Natural killer cell treated with Interleukin-12 subunit alpha and Interleukin-12 subunit beta and Interleukin-15 and Interleukin-18, amount 100 ng/mL, for 72 hours (primary cell): ENCODE measurements at places on chromosomes 7 and 10. TPM values are rescaled to one million over a fixed set of nuclear protein-coding genes. Genes with fewer than 3 reads are reported as not detected.

- no peaks in the 10 kb centered on the region for H3K27me3 ChIP-seq
- peaks cover 12% of the 10 kb centered on the region for H3K36me3 ChIP-seq
- peak overlapping the region; percentile 99 for H3K27ac ChIP-seq
Observed at GRCh38 chr7:139361523-139361922, 1.8 kb downstream of the LUC7L2 start.

The GPR15LG gene
- total RNA-seq = not detected

DNA sequence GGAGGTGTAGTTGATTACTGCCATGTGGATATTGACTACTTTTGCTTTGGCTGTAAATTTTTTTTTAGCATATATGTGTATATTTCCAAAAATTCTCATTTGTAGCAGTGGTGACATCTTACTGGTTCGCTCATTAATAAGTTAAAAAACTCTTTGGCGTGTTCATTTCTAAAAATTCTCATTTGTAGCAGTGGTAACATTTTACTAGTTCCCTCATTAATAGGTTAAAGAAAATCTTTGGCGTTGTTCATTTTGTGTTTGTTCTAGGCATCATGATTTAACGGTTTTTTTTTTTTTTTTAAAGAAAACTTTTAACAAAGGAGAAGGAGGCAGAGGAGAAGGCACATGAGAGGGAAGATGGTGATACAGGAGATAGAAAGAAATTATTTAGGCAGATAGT is 45.9 kb upstream of the CACNB2 start:
- H3K36me3 ChIP-seq = no peaks in the 10 kb centered on the region
- no peak overlapping the region for H3K4me3 ChIP-seq
- DNase-seq = no peak
- no peak overlapping the region for H3K27ac ChIP-seq

- no peaks in the 10 kb centered on the region for H3K27me3 ChIP-seq
- peaks cover 39% of the 10 kb centered on the region for H3K4me1 ChIP-seq
- peak overlapping the region; percentile 87 for H3K27ac ChIP-seq
- no peak for DNase-seq
Observed at GRCh38 chr7:7156663-7157062, 25.7 kb upstream of the C1GALT1 start.

GRCh38 chr10:28304032-28304571 is 1.2 kb upstream of the MPP7 start:
- H3K27me3 ChIP-seq = peaks cover 10% of the 10 kb centered on the region
- H3K4me3 ChIP-seq = peak overlapping the region; percentile 95
- no peak overlapping the region for H3K27ac ChIP-seq
- H3K36me3 ChIP-seq = no peaks in the 10 kb centered on the region
- H3K4me1 ChIP-seq = peaks cover 18% of the 10 kb centered on the region

The CYP2E1 gene
- 0.71 TPM for total RNA-seq

The PRLHR gene
- total RNA-seq = not detected

The CCZ1B gene
- 108 TPM for total RNA-seq

DNA sequence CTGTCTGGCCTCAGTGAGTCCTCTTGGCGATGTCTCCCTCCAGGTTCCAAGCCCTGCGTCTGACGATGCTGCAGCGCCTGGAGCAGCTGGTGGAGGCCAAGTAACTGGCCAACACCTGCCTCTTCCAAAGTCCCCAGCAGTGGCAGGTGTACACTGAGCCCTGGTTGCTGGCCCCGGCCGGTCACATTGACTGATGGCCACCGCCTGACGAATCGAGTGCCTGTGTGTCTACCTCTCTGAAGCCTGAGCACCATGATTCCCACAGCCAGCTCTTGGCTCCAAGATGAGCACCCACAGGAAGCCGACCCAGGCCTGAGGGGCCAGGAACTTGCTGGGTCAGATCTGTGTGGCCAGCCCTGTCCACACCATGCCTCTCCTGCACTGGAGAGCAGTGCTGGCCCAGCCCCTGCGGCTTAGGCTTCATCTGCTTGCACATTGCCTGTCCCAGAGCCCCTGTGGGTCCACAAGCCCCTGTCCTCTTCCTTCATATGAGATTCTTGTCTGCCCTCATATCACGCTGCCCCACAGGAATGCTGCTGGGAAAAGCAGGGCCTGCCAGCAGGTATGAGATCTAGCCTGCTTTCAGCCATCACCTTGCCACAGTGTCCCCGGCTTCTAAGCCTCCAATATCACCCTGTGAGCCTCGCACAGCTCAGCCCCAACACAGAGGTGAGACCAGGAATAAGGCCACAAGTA is 7.3 kb upstream of the ZNF22 start:
- H3K36me3 ChIP-seq = no peaks in the 10 kb centered on the region
- H3K27ac ChIP-seq = no peak overlapping the region
- peaks cover 13% of the 10 kb centered on the region for H3K4me1 ChIP-seq
- DNase-seq = no peak

DNA sequence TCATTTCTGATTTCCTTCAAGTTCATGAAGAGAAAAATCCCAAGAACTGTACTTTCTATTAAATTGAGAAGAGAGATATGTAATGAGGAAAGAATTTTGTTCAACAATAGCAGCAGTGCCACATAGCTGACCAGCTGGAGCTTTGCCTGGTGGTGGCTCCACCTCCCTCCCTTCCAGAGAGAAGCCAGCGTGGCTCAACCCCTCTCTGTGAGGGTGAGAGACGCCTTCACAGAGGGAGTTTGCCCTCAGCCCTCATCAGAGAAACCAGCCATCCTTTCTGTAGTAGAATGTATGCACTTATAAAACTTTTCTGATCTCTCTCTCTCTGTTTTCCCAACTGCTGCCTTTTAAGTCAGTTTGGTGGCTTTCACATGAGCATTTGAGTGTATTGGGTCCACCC is 20.5 kb upstream of the COL1A2 start:
- no peaks in the 10 kb centered on the region for H3K36me3 ChIP-seq
- peaks cover 5% of the 10 kb centered on the region for H3K27me3 ChIP-seq
- H3K4me1 ChIP-seq = no peaks in the 10 kb centered on the region
- no peak overlapping the region for H3K27ac ChIP-seq

- no peaks in the 10 kb centered on the region for H3K27me3 ChIP-seq
- no peaks in the 10 kb centered on the region for H3K36me3 ChIP-seq
- H3K27ac ChIP-seq = peak overlapping the region; percentile 21
- DNase-seq = no peak
- peaks cover 4% of the 10 kb centered on the region for H3K4me1 ChIP-seq
Observed at GRCh38 chr10:79125092-79125491, 56.3 kb downstream of the ZMIZ1 start.

DNA sequence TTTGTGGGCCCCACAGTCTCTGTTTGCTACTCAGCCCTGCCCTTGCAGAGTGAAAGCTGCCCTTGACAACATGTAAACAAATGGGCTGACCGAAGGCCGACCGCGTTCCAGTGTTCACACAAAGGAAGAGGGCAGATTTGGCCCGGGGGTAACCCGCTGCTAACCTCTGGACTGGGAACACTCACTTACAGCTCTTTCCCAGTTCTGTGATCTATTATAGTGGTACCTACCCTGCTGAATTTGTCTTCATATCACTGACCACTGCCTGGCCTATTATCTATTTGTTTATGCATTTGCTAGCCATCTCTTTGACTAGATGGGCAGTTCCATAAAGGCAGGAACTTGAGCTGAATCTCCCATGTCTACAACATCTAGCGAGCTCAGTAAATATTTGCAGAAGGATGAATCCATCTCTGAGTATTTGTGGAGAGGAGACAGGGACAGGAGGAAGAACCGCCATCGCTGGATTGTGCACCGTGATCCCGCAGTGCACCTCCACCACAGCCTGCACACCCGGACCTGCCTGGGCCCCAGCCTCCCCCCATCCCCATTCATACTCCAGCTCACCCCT is 15.2 kb downstream of the SLC29A3 start:
- no peaks in the 10 kb centered on the region for H3K36me3 ChIP-seq
- H3K4me3 ChIP-seq = no peak overlapping the region
- no peaks in the 10 kb centered on the region for H3K27me3 ChIP-seq
- no peak for DNase-seq
- H3K27ac ChIP-seq = no peak overlapping the region
- no peaks in the 10 kb centered on the region for H3K4me1 ChIP-seq

DNA sequence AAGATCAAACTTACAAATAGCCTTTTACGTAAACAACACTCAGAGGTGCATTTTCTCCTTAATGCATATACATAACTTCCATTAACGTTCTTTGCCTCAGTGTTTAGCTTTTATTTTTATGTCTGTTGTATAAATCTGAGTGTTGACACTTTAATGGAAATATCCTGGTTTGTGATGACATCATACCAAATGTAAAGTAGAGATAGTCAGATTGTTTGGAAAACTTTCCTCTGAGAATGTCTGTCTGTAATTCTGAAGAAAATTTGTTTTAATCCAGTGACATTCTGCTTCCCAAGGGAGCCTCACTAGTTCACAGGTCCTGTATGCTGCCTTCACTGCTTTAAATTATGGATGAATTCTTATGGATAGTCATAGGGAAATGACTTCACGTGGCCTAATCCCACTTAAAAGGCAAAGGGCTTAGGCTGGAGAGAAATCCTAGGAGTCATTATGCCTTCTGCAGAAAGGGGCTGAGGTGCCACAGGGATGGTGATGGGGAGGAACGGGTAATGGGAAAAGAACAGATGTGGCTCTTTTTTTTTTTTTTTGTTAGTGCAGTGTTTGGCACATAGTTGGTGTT is 93.2 kb downstream of the DNAJB9 start:
- no peak overlapping the region for H3K27ac ChIP-seq
- no peaks in the 10 kb centered on the region for H3K27me3 ChIP-seq
- no peaks in the 10 kb centered on the region for H3K4me1 ChIP-seq

DNA sequence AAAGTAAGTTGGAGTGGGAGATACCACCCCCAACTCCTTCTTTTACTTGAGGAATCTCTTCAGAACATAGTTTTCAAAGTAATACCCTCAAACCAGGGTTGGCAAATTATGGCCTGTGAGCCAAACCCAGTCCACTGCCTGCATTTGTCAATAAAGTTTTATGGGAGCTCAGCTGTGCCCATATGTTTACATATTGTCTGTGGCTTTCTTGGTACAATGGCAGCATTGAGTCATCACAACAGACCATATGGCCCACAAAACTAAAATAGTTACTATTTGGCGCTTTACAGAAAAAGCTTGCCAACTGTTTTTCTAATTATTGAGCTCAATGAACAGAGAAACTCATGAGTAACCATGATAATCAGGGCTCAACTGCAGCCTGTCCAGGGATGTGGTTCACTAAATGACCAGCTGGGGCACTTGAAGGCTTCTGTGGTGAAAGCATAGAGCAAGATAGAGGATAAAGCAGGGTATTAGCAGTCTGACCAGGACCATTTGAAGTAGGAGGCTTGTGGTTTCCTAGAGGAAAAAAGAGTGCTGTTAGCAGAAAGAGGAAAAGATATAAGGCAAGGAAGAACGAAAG is 196.0 kb upstream of the GRB10 start:
- H3K27ac ChIP-seq = no peak overlapping the region
- H3K36me3 ChIP-seq = no peaks in the 10 kb centered on the region
- H3K4me1 ChIP-seq = no peaks in the 10 kb centered on the region

The TLX1 gene
- not detected for total RNA-seq

DNA sequence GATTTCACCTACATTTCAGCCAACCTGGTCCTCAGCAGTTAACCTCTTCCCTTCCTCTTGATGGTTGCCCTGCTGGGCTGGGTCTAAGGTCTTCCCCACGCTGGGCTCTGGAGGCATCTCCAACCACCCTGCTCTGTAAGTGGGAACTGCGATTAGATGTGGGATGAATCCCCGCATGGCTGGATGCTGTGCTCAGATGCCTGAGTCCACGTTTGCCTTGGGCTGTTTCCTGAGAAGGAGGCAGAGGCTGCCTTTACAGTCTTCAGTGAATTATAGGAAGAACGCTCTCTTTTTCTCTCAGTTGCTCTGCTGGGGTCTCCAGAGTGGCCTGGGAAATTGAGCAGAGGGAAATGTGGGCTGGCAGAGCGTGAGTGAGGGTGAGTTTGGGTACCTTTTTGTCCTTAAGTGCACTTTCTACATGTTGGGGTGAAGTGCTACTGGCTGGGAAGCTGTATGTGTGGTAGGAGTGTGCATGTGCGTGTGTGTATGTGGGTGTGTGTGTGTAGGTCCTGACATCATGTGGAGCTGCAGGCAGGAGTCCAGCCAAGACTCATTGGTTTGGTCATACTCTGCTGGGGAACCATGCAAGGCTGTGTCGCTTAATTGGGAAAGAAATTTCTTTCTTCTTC is 1.5 kb downstream of the GIMAP8 start:
- H3K4me1 ChIP-seq = peaks cover 66% of the 10 kb centered on the region
- H3K36me3 ChIP-seq = peaks cover 27% of the 10 kb centered on the region
- no peaks in the 10 kb centered on the region for H3K27me3 ChIP-seq
- H3K4me3 ChIP-seq = peak overlapping the region; percentile 98
- no peak for DNase-seq

DNA sequence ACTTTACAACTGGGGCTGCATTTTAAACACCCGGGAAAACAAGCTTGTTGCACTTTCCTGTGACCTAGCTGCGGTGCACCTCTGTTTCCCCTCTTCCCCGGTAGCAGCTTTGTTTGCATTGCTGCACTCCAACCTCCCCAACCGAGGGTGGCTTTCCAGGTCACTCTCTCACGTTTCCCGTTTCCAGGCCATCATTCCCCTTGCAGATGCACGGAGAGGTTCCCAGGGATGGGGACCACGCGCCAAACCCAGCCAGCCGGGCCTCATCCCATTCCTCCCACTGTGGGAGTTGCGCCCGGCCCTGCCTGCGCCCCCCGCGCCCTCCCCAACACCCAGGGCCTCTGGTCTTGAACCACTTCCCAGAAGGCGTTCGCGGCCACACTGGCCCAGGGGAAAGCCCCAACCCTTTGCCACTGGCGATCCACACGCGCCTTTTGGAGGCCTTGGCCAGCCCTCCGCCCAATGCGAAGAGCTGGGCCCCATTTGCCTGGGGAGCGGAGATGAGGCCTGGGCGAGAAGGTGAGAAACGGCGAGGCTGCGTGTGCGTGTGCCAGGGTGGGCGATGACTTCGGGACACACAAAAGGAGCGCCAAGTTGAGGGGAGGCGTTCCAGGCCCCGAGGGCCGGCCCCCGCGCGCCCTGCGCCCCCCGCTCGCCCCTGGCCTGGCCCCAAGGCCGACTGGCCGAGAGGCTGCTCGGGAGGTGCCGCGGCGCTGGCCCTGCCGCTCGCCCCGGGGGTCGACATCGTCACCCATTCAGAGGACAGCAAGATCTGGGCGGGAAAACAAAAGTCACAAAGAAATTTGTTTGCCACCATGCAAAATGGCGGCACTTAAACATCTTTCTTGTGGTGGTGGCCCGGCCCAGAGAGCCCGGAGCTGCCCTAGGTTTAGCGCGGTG is 15.9 kb downstream of the SKIDA1 start:
- no peak overlapping the region for H3K4me3 ChIP-seq
- no peak overlapping the region for H3K27ac ChIP-seq
- no peaks in the 10 kb centered on the region for H3K36me3 ChIP-seq
- H3K4me1 ChIP-seq = no peaks in the 10 kb centered on the region

The GIMAP7 gene
- total RNA-seq = 60.4 TPM

DNA sequence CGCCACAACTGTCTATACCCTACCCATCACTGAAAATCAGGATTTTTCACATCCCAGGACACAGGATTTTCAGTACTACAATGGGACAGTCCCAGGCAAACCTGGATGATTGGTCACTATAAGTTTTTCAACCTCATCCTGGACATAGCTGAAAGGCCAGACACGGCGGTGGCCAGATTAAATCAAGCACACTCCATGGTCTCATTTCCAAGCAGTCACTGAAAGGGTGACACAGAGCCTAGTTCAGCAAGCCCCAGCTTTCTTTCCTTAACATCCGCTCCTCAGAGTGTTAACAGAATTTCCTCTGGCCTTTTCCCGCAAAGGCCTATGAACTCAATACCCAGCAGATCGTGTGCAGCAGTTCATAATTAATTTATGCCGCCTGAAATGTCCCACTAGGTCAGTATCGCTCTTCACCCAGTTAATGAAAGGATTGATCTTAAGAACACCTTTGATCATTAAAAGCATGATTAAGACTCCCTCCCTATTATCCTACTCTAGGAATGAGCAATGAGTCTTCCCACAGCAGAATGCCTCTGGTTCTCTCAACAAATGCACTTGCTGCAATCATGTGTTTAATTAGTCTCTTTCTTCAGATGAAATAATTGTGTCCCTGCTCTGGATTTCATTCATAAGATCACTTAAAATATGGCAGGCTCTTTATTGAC is 104.0 kb upstream of the NANOS1 start:
- H3K4me1 ChIP-seq = peaks cover 5% of the 10 kb centered on the region
- peaks cover 4% of the 10 kb centered on the region for H3K36me3 ChIP-seq
- no peak overlapping the region for H3K27ac ChIP-seq
- H3K27me3 ChIP-seq = peaks cover 42% of the 10 kb centered on the region
- no peak overlapping the region for H3K4me3 ChIP-seq
